ENCODE measurements at places on chromosomes 5 and 9. TPM values are rescaled to one million over a fixed set of nuclear protein-coding genes. Genes with fewer than 3 reads are reported as not detected.

Gene TTC39B
- 43.8 TPM for total RNA-seq

Gene DBH
- not detected for total RNA-seq

Gene CAVIN4
- 0.14 TPM for total RNA-seq

GRCh38 chr5:56264417-56265025 lies 31.4 kb upstream of the ANKRD55 start:
- no peak for DNase-seq

DNA sequence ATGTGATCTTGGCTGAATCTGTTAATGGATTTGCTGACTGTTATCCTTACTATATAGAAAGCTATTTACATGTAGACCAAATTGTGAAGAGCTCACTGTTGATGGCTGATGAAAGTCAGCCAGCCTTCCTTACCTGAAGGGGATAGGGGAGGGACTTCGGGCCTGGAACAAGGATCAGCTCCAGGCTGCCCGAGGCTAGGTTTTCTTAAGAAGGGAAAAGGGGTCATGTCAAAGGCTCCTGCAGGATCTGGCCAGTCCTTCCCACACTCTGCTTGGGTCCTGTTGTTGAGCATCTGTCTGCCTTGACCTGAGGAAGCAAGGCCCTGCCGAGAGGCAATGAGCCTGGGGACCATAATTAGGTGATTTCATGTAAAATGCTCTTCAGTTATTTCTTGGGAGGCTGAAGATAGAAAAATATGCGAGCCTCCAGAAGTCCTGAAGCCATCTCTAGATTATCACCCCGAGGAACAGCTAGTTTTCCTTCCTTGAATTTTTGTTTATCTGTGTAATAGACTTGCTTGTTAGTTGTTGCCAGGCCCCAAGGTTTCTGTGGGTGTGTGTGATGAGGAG lies 261.4 kb downstream of the PDZD2 start:
- DNase-seq: no peak

GRCh38 chr9:10612641-10613398 lies at the start of gene PTPRD:
Gene PTPRD (minus strand): TSS chr9:10613002.
- DNase-seq: peak; percentile 31

GRCh38 chr9:129436751-129437625 lies 183.9 kb downstream of the C9orf50 start:
- peak; percentile 60 for DNase-seq

DNA sequence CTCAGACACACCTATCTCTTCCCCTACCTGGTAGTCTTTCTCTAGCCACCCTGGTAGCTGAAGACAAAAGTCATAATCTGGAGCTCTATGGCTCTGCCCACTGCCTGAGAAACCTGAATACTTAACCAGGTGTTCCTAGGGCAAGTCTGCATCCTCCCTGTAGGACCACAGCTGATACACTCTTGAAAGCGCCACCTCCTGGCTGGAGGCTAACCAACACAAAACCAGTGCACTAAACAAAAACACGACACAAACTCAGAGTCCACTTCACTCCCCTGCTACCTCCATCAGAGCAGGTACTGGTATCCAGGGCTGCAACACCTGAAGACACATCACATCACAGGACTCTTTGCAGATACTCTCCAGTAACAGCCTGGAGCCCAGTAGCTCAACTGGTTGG lies 84.6 kb upstream of the ANXA1 start:
- DNase-seq: no peak

- DNase-seq: no peak
These were observed 62.0 kb downstream of the RASGRF2 start for GRCh38 chr5:81021951-81022687.
